ENCODE measurements at places on chromosomes 5 and 9. TPM values are rescaled to one million over a fixed set of nuclear protein-coding genes. Genes with fewer than 3 reads are reported as not detected.

GRCh38 chr9:127129718-127130085 lies 7.3 kb upstream of the ANGPTL2 start:
- no peak for DNase-seq

- no peak for DNase-seq
These were observed 357.4 kb downstream of the PSAT1 start for GRCh38 chr9:78654324-78654723.

GRCh38 chr5:143812085-143812705 lies at the start of gene HMHB1:
HMHB1 (plus strand) TSS chr5:143812161.
- no peak for DNase-seq

DNA sequence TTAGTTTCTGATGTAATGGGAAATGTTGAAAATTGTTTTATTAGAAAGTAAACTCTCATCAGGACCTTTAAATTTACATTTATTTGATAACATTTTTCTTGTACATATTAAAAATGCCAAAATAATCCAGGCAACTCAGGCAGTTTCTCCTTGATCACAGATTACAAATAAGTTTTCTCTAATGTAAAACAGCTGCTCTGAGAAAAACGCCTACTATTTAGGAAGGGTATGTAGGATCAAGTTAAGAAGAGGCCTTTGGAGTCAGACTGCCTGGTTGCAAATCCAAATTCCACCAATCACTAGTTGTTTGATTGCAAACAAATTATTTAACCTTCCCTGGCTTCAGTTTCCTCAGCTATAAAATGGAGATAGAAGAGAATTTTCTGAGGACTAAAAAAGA lies 610.8 kb downstream of the PDE4D start:
- DNase-seq = no peak

GRCh38 chr5:73722231-73722630 lies 96.2 kb downstream of the ARHGEF28 start:
- no peak for DNase-seq

GRCh38 chr5:141488591-141489561 lies at the start of gene PCDHGC5:
PCDHGC5 (plus strand) TSS chr5:141489081; CDS start chr5:141489241, 160 bp downstream.
- DNase-seq = peak; percentile 67

- DNase-seq = no peak
These were observed 18.4 kb upstream of the TTC1 start for GRCh38 chr5:159990506-159990905.

GRCh38 chr5:31888564-31888963 lies 249.6 kb downstream of the PDZD2 start:
- no peak for DNase-seq

GRCh38 chr5:61412361-61412760 lies 80.3 kb downstream of the ZSWIM6 start:
- DNase-seq = no peak

DNA sequence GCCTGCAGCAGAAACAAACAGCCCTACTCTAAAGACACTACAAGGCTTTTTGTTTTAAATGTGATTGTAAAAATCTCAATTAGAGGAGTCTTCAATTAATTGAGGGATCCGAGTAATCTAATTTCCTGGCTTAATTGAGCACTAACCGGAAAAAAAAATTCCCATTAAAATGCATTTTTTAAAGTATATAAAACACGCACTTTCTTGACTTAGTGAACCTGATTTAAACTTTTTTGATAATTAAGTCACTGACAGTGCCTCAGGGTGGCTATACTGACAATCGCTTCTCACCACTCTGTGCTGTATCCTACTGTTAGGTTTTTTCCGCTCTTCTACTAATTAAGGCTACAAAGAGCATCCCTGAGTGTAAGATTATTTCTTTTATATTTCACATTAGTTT lies 44.4 kb downstream of the DIRAS2 start:
- DNase-seq = no peak

GRCh38 chr5:136529081-136529480 lies 163.7 kb upstream of the TRPC7 start:
- no peak for DNase-seq

DNA sequence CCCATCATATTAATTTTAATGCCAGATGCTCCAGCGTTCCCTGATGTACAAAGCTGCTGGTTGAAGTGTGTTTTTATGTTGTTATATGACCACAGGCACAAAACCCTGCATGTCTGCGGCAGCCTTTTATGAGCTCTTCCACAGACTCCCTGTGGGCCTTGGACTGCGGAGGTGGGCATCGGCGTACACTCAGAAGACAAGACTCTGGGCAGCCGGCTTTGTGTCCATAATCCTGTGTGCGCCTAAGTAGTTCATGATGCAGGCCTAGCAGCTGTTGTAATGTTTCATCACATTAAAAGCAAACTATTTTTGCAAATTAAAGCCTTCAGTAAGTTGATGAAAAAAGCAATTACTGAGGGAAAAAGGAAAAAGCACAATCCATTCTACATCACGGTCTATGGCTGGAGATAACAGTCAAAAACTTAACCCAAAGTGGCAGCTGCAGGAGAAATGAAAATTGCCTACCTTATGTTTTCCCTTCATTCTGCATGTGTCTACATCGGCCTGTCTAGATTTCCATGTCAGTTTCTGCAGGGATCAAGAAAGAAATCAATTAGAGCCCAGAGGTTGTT lies 78.8 kb downstream of the SEMA6A start:
- DNase-seq = no peak

- DNase-seq = no peak
These were observed 12.9 kb upstream of the CDC42SE2 start for GRCh38 chr5:131250751-131251475.

DNA sequence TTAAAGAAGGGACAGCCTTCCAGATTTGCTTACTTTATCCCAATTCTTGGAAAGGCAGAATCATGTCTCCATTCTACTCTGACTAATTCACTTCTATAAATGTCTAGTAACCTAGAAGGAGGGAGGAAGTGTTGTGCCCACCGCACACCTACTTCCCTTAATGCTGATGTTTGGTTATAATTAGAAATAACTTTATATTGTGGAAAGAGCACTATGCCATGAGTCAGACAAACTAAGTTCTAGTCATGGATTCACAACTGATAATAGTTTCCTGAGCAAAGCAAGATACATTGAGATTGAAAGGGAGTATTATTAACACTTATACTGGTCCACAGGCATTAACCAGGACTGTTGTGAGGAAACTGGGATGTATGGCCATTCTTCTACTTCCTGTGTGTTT lies 345.9 kb upstream of the RPS23 start:
- no peak for DNase-seq

DNA sequence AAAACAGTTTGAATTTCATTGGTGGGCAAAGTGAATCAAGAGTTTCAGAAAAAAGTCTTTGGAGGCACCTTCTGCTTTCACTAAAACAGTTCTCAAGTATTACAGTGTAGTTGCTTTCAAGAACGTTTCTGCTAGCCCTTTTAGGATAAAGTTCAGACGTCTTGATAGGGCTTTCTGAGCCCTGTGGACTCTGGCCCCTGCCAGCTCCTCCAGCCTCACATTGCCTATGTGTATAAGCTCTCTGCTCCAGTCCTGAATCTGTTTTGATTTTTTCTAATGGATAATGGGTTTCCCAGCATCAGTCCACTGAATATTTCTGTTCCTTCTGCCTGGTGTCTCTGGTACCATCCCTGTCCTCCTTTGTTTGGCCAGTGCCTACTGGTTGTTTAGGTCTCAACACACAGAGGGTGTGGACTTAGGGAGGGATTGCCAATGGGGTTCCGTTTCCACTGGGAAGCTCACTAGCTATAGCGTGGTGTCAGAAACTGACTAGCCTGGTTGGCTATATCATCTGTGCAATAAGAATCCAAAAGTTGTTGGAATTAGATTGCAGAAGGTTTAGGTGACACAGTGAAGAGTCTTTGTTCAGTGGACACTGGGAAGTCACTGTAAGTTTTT lies 26.4 kb downstream of the ARHGAP26 start:
- DNase-seq = no peak

GRCh38 chr5:24320643-24321042 lies 324.1 kb downstream of the CDH10 start:
- DNase-seq = no peak

DNA sequence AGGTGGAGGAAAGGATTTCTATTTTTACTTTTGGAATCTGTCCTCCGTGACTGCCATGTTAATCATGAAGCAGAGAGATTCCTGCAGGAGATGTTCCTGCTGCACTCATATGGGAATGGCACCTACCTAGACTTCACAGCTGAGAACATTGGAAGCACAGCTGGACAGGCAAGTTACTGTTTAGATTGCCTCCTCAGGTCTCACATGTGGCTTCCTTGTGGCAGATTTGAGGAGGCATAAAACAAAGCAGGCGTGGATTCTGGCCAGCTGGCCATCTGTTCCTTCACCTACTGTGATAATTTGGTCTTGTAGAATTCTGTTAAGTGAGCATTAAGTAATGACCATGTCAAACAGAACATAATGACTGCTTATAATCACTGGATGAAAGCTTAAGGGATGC lies 193.4 kb downstream of the EDIL3 start:
- peak; percentile 16 for DNase-seq

- no peak for DNase-seq
These were observed 39.6 kb downstream of the SFXN1 start for GRCh38 chr5:175517824-175518450.

- no peak for DNase-seq
These were observed 68.2 kb upstream of the S1PR3 start for GRCh38 chr9:88923092-88923491.

DNA sequence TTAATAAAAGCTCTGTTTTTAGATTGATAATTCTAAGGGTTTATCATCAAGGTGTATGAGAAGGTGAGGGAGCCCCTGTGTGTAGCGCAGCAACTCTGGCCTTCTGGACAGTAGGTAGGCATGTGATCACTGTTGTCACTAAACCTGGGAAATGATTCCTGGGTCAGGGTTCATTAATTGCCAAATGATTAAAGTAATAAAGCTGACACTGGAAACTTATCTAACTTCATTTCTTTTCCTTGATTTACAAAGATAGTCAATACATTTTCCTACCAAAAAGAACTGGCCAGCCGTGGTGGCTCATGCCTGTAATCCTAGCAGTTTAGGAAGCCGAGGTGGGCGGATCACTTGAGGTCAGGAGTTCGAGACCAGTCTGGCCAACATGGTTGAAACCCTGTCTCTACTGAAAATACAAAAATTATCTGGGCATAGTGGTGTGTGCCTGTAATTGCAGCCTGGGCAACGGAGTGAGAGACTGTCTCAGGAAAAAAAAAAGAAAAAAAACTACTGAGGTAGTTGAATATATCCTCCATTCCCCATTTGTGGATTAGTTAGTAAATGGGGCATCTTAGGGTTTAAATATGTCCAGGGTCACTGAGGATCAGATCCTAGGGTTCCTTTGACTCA lies 2.4 kb downstream of the EHMT1 start:
- DNase-seq = no peak

GRCh38 chr5:127875235-127876021 lies 172.2 kb downstream of the CCDC192 start:
- peak; percentile 44 for DNase-seq

DNA sequence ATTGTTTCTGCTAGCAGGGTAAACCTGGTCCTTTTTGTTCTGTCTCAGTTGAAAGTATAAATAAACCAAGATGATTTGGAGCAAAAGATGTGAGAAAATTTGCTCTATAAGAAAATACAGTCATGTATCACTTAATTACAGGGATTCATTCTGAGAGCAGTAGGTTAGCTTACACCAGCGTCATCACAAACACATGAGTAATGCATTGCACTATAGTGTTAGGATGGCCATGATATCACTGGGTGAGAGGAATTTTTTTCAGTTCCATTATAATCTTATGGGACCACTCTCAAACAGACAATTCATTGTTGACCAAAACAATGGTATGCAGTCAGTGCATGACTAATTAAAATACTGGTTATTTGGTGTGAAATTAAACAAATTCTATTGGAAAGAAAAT lies 430.9 kb downstream of the CHSY3 start:
- DNase-seq = no peak

GRCh38 chr5:81530919-81531318 lies 137.0 kb upstream of the ACOT12 start:
- DNase-seq = no peak

GRCh38 chr5:157454273-157454672 lies 5.7 kb upstream of the NIPAL4 start:
- DNase-seq = no peak

- DNase-seq = peak; percentile 16
These were observed 84.4 kb upstream of the STC2 start for GRCh38 chr5:173412566-173412965.

Gene FCN2
- total RNA-seq = not detected

Gene SPINK1
- total RNA-seq = not detected

Gene CYSRT1
- 0.45 TPM for total RNA-seq

Gene NME5
- 14.7 TPM for total RNA-seq

Gene TOR4A
- 0.91 TPM for total RNA-seq

Gene OMD
- 3.4 TPM for total RNA-seq

Gene PCDHGB1
- total RNA-seq = 16.8 TPM

Gene SPATA31C1
- total RNA-seq = not detected

Gene DPYSL3
- total RNA-seq = 497 TPM

Gene GMCL2
- total RNA-seq = not detected

Gene EIF4E1B
- total RNA-seq = 0.27 TPM

Gene PCDHA9
- 22.7 TPM for total RNA-seq

Gene NPR3
- total RNA-seq = 3.6 TPM

Gene MARCOL
- not detected for total RNA-seq

Data from cerebellum (tissue), 4 donors.